Stimulated activated CD4-positive, alpha-beta T cell treated with anti-CD3 and anti-CD28 coated beads, Interleukin-1b, Interleukin-23, amount 100 ng/mL, for 1 hour (primary cell): ENCODE measurements at places on chromosomes 1 and 21.

DNA sequence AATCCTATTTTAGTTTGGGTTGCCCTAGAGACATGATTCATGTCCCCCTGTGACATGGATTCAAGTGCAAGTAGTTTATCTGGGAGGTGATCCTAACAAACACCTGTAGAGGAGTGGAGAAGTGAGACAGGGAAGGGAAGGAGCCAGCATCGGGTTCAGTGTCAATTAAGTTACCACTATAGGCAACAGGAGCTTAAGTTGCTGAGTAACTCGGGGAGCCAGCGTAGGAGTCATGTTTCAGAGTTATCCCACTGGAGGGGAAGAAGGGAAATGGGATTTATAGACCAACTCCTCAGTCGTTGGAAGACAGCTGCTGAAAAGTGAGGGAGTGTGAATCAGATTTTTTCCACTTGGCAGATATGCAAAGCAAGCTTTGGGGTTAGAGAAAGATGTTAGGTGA lies 54.9 kb downstream of the SLC30A7 start:
- DNase-seq, result no peak

GRCh38 chr21:42807938-42808613 lies 71.3 kb downstream of the WDR4 start:
- DNase-seq, result no peak

- no peak for DNase-seq
Observed at GRCh38 chr21:33314111-33314510, 10.7 kb upstream of the IFNAR1 start.

DNA sequence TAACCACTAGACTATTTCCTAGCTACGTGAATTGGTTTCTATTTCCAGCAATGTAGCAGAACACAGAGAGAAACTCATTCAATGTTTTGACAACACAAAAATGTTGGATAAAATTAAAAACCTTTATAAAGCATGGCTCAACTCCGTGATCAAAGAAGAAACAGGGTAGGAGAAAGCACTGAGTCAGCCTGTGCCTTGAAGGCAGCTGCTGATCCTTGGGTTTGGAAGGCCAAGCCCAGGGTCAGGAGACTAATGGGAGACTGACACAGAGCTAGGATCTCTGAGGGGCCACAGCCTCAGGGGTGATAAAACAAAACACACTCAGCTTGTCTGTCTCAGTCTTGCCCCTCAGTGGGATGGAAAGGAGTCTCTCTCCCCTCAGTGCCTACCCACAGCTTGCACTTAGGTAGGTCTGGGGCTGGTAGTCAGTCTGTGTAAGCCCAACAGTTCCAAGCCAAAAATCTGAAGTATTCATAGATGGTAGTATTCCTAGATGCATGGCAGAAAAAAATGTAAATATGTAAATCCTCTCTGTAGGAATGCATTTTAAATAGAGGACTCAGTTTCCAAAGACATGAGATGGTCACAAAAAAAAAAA lies 53.3 kb downstream of the B3GALNT2 start:
- no peak for DNase-seq

- DNase-seq, result no peak
Observed at GRCh38 chr1:94120570-94120901, 412 bp downstream of the ABCA4 start.

- no peak for DNase-seq
Observed at GRCh38 chr1:226799634-226800281, 60.7 kb upstream of the ITPKB start.
